ENCODE measurements at places on chromosomes 5 and 9.

GRCh38 chr9:7123743-7124142, 366.0 kb downstream of the KDM4C start:
- DNase-seq = no peak

DNA sequence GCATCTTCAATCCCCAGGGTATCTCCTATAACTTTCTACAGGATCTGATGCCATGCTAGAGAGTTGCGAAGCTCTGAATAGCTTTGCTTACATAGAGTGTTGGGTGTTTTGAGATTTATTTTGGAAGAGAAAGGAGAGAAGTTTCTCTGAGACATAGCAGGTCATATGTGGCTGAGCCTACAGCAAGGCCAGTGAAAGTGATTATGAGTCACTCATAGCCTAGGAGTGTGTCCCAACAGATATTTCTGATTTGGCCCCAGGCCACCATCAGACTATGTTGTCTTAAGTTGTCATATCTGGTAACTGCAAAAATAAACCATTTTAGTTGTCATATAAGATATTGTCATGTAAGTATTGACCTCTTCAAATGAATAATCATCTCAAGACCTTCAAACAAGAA, 132.0 kb upstream of the RAI14 start:
- DNase-seq = no peak

- DNase-seq = no peak
Measured at GRCh38 chr9:28921857-28922500, 1348.7 kb upstream of the C9orf72 start.

- no peak for DNase-seq
Measured at GRCh38 chr5:14395411-14395810, 186.2 kb upstream of the OTULINL start.

DNA sequence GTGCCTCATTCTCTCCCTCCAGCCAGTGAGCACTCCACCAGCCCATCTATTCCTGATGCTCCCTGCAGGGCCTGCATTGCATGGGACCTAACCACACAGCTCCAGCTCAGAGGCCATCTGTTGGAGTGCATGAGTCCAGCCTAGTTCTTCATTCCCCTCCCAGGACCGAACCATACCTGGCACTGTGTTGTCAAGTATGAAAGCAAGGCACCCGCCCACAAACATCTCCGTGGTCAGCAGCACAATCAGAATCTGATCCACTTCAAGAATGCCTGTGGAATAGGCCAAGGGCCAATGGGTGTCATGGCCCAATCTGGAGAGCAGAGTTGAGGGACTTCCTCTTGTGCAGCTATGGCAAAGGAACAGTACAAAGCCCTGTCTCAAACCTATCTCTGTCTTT, 5.9 kb downstream of the SLC23A1 start:
- DNase-seq = no peak

GRCh38 chr9:14373336-14373666, 59.4 kb upstream of the NFIB start:
- no peak for DNase-seq

DNA sequence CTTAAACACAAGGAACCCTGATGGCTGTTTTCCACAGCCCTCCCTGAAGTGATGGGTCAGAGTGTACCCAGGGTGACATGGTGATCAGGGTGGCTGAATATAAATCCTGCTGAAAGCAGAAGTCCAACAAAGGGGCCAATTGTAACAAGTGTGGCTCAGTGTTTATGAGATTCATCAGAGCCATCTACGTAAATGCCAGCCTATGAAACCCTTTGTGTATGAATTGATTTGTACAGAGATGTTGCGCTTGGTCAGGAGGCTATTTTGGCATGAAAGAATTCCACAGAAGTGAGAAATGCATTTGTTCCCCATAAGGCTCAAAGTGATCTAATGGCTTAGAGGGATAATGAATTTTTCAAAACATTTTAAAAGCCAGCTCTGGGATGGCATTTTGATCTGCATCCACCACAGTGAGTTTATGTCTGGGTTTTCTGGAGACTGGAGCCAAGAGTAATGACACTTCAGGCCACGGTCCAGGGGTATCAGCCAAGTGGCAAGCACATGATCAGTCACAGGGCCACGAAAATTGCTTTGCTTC, 12.4 kb downstream of the PRUNE2 start:
- DNase-seq = no peak

DNA sequence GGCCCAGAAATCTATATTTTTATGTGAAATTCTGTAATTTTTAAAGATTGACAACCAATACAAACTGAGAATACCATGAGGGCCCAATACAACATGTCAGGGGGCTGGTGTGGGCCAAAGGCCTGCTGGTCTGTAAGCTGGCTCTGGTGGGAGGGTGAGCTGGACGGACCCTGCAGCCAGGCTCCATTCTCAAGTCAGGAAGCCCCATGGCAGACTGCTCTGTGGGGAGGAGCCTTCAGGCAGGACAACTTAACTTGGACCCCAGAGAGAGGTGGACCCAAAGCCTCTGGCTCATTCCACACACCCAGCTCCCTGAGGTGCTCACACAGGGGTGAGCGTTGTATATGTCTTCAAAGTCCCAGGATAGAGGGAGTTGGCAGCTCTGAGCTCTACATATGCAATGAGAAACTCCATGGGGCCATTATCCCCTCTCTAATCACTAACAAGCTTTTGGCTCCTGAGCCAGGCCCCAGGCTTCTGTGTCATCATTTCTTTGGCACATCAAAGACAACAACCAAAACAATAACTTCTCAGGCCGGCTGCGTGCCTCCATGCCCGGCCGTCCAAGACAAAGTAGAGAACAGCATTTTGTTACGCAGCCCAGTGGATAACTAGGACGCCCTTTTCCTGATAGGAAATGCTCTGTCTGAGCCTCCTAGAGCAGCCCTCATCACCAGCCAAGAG, 6.4 kb downstream of the SEPTIN8 start:
- DNase-seq = no peak

GRCh38 chr5:135452321-135453030, at the start of gene TIFAB:
Gene TIFAB, minus strand, starts transcription at chr5:135452351. Its CDS starts 2,412 bp downstream, at chr5:135449939.
- no peak for DNase-seq

DNA sequence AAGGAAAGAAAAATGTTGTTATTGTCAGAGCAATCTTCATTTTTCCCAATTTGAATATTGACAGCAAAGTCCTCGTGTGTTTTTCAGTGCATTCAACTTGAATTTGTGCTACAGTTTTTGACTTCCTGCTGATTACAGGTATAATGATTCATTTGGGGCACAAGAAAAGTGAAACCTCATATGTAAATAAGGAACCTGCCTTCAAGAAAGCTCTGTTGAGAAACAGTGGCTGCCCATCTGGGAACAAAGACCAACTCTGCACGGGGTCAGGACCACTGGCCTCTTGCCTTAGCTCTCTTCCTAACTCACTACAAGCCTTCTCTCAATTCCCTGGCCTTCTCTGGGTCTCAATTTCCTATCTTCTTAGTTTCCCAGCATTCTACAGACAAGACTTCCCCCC, 21.0 kb downstream of the TIMD4 start:
- peak; percentile 80 for DNase-seq

DNA sequence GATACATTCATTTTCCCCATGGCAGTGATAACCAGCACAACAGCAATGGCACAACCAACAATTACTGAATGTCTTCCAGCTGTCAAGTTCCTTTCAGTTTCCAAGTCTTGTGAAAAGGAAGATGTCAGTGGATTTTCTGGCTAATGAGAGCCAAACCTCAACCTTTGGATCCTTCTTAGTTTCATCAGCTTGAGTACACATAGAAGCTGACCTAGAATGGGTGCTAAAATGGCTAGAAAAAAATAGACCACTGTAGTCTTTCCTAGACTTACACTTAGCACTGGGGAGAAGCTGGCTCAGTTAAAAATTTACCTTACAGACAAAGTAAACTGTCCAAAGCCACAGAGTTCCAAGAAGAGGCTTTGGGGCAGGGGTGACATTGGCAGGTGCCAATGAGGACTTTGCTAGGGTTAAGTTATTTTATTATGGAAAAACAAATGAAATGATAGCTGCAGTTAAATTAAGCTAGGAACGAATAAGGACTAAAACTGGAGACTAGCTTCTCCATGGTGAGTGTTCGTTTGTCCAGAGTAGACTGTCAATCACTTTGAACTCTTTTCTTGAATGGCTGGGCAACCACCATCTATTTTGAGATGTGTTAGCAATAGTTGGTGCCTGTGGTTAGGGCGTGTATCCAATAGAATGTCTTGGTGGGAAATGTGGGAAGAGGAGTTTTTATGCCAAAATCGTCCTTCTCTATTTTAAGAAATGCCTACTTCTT, 25.9 kb upstream of the TXN start:
- DNase-seq = no peak

- no peak for DNase-seq
Measured at GRCh38 chr5:114612406-114612805, 250.5 kb downstream of the KCNN2 start.

- DNase-seq = peak; percentile 47
Measured at GRCh38 chr5:343461-344401, 22.2 kb downstream of the AHRR start.

DNA sequence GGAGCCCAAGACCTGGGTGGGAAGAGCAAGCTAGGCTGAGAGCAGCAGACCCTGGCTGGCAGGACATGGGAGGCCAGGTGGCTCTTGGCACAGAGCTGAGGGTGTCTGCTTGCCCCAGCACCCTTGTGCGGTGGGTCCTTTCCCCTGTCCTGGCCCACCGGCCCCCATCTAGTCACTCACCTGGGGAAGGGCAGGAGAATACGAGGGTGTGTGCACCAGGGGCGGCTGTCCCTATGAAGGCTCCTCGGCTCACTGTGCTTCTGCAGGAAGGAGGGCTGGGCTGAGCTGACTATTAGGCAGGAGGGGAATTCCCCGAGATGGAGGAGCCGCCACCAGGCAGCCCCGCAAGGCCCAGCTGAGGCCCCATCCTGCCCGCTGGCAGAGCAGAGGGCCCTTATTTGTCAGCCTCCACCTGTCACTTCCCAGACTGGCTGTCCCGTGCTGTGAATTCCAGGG, 6.1 kb upstream of the TNIP1 start:
- DNase-seq = peak; percentile 62

DNA sequence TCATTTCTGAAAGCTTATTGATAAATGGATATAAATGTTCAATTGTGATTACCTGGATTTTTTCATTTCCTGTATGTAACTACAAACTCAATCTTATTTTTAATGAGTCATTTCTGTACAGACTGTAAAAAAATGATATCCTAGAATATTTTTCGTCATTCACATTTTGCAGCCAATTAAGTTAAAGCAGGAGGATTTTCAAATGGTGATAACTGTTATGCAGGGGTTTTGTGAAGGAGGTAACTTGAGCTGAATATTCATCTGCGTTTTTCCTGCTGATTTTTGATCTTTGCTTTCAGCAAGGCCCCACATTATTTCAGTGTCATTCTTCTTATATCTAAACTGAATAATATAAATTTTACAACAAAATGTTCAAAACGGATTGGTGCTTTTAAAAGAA, 74.1 kb downstream of the SLF1 start:
- DNase-seq = no peak

DNA sequence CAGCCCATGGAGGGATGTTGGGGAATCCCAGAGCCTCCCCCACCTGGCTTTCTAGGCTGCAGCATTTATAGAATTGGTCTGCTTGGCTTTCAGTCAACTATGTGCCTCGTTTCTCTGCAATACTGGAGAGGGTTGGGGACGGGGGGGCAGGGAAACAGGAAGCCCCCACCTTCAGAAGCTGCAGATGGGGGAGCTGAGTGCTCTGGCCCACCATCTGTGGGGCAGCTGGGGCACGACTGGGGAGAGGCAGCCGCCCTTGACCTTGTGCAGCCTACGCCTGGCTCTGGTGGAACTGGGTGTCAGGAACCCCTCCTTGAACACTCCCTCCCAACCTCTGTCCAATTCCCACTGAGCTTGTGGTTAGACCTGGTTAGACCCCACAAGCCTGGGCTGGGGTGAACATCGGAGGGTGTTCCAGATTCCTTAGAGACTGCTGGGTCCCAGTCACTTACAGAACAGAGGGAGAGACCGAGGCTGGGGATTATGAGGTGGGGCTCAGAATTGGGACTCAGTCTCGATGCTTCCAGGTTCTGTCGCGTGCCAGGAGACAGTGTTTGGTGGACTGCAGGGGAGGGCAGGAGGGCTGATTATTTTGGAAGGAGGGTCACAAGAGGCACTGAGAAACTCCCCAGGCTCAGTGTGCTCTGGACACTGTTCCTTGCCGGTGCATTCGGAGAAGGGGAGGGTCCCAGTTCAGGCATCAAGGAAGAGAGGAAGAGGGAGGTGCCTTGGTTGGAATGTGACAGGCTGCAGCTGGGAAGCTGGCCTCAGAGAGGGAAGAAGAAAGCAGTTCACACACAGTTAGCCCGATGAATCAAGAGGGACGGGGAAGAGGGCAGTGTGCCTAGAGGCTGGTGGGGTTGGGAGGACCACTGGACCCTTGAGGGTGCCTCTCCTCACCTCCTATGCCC, 25.6 kb downstream of the COL27A1 start:
- DNase-seq = no peak

DNA sequence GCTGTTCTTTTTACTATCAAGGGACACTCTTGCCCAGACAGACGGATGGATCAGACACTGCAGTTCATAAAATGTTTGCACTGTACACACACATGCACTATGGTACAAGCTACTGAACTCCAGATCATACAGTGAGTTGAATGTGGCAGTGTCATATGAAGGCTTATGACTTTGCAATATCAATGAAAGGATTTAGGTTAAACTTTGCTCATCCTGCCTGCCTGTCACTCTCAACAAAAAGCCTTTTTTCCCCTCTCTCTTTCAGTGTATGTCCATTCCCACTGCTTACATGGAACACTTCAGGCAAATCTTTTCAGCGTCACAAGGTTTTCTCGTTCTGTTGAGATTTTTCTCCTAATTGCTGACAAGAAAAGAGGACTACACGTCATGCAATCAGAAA, 97.4 kb downstream of the BNC2 start:
- DNase-seq = no peak

DNA sequence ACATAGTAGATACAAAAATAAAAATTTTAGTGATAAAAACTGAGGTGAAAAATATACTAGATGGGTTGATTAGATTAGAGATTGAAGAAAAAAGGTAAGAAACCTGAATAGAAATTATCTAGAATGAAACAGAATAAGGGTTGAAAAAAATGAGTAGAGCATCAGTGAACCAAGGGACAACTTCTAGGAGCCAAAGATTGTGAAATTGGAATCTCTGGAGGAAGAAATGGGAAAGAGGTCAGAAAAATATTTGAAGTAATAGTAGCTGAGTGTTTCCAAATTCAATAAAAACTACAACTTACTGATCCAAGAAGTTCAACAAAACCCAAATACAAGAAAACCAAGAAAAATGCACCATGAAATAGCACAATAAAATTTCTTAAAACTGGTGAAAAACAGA, 116.6 kb upstream of the STARD4 start:
- DNase-seq = no peak

Data from MM.1S (cell line).